Aorta (tissue), 5 donors: ENCODE measurements at places on chromosomes 12 and 14. TPM values are rescaled to one million over a fixed set of nuclear protein-coding genes. Genes with fewer than 3 reads are reported as not detected.

The TMEM253 gene
- 0.64 TPM for polyA plus RNA-seq

The NOXRED1 gene
- polyA plus RNA-seq = not detected

- DNase-seq = peak; percentile 65
Observed at GRCh38 chr12:132634411-132634990, 15.9 kb downstream of the P2RX2 start.

The NUDT14 gene
- polyA plus RNA-seq = 6.1 TPM

The C1S gene
- polyA plus RNA-seq = 141 TPM

DNA sequence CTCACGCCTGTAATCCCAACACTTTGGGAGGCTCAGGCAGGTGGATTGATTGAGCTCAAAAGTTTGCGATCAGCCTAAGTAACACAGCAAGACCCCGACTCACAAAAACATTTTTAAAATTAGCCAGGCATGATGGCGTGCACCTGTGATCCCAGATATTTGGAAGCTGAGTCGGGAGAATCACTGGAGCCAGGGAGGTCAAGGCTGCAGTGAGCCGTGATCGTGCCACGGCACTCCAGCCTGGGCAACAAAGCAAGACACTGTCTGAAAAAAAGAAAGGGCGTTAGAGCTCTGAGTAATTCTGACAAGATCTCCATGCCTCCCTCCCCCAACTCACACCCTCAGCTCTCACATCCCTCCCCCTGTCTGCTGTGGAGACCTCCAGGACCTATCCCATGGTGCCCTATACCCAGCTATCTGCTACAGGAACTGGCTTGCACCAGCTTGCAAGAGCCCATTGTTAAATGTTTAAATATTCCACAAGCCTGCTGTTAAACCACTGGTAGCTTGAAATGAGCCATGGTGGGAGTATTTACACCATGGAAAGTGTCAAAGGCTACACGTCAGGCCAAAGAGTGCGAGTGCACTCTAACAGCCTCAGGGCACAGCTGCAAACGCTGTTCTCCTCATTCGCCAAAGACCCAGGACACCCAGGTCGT is 35.1 kb upstream of the PPP2R5C start:
- DNase-seq = no peak

- no peak for DNase-seq
Observed at GRCh38 chr14:50964683-50965390, 20.6 kb upstream of the PYGL start.

DNA sequence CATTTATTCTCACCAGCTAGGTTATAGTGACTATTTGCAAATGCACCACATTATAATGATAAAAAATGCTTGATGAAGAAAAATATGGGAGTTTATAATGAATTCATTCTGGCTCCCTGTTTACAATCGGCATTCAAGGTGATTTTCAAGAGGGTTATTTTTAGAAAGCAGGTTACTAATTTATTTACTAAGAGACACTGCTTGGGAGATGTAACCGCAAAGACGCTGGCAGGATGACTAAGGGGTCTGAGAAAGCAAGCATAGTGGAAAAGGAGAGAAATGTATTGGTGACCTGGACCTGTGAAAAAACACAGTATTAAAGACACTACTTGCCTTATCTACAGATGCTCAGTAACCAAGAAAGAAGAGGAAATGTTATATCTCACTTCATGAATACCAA is 13.3 kb upstream of the PITPNM2 start:
- DNase-seq = no peak

DNA sequence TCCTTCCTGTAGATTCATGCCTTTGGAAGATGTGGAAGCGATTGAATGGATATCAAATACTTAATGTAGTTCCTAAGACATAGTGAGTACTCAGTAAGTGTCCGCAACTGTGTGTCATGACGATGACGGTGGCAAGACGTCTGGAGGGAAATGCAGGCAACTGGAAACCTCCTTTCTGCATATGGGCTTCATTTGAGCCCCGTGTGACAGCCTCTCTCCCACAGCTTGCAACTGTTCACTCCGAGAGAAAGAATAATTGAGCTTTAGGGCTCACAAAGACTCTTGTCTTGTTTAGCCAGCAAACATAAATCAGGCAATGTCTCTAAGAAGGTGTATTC is 6.9 kb downstream of the CFAP251 start:
- DNase-seq = no peak

DNA sequence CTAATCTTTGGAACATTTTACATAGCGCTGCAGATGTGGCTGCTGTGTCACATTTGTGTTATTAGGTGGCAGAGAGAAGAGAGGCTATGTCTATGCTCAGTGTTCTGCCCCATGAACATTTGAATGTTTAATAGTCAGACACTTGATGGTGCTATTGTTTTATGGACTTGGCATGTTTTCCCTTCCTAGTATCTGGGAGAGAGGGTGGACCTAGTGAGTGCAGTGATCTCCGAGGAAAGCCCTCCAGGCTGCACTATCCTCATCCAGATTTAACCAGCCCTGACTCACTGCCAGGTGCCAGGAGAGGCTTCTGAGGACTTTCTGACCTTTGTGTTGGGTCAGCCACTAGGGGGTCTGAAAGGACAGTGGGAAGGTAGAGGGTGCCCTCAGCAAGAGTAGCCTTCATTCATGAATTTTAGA is 24.3 kb downstream of the ZFC3H1 start:
- DNase-seq = no peak

The PIWIL1 gene
- not detected for polyA plus RNA-seq
